Omental fat pad (tissue), 4 donors: ENCODE measurements at places on chromosomes 12 and 14. TPM values are rescaled to one million over a fixed set of nuclear protein-coding genes. Genes with fewer than 3 reads are reported as not detected.

GRCh38 chr14:102020058-102020971 is 55.9 kb downstream of the DYNC1H1 start:
- DNase-seq = no peak

GRCh38 chr14:35401422-35402265 is 2.9 kb downstream of the NFKBIA start:
- no peak for DNase-seq

- no peak for DNase-seq
Observed at GRCh38 chr12:62211510-62211909, 48.7 kb upstream of the USP15 start.

DNA sequence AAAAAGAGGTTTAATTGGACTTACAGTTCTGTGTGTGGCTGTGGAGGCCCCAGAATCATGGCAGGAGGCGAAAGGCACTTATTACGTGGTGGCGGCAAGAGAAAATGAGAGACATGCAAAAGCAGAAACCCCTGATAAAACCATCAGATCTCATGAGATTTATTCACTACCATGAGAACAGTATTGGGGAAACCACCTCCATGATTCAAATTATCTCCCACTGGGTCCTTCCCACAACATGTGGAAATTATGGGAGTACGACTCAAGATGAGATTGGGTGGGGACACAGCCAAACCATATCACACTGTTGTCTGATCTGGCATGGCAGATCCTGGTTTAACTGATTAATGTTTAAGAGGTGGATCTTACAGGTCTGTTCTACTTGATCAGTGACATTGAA is 5.6 kb downstream of the DDX47 start:
- DNase-seq = no peak

Gene PDZRN4
- 1.4 TPM for total RNA-seq
